ENCODE measurements at places on chromosomes 6 and 20. TPM values are rescaled to one million over a fixed set of nuclear protein-coding genes. Genes with fewer than 3 reads are reported as not detected.

TSPO2 gene
- not detected for total RNA-seq

F13A1 gene
- total RNA-seq: 334 TPM

REM1 gene
- total RNA-seq: 12.3 TPM

OSTM1 gene
- 53.4 TPM for total RNA-seq

ANGPT4 gene
- total RNA-seq: 0.44 TPM

SNX21 gene
- 69.3 TPM for total RNA-seq

LY86 gene
- total RNA-seq: 10.9 TPM

- no peak for DNase-seq
Measured at GRCh38 chr6:166633732-166634535, 6.9 kb upstream of the RPS6KA2 start.

DNA sequence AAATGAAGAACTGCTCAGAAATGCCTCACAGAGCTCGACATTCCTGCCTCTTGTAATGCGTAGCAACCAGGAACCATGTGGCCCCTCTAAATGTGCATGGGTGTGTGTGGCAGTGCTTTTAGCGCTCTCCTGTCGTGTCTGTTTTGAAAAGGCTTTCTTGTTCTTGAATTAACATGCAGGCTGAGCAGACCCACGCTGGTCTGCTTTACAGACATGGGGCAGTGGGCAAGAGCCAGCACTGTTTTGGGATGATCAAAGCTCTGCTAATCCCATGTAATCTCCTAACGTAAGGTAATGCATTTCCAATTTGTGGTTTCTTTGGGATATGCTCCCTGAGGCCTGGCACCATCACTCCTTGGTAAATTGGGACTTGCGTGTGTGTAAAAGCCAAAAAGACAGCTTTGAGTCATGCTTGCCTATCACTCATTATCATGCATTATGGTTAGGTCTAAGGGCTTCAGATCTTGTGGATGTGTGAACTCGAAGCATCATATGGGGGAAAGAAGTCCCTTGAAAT lies 11.8 kb downstream of the RIPOR2 start:
- DNase-seq: no peak

DNA sequence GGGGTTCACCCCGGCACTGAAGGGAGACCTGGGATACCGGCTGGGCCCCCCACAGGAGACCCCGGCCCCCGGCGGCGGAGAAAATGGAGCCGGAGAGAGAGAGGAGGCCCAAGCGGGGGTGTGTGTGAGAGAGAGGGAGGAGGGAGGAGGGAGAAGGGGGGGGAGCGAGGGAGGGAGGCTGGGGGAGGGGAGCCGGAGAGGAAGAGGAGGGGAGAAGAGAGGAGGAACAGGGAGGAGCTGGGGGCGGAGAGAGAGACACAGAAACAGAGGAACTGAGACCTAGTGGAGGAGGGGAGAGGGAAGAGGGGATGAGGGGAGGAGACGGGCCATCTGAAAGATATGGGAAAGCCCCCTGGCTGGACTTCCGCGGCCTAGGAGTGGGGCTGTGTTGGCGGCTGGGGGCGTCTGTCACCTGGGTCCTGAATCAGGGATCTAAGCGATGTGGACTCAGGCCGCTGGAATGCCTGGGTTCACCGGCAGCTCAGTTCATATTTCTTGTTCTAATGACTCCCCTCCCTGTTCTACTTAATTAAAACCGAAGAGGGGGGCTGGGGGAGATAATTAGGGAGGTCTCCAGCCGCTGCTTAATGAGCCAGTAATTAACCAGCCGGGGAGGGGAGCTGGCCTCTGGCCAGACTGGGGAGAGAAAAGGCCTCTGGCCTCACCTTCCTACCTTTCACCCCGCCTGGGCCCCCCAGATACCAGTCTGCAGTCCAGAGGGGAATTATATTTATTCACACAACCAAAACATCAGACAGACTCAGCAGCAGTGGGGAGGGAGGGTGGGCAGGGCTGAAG lies at the start of gene PBX2:
Gene PBX2, minus strand, starts transcription at position 149 of the 798 bp plus-strand sequence. CDS start 287 bp downstream, outside the sequence.
- DNase-seq: peak; percentile 74

DNA sequence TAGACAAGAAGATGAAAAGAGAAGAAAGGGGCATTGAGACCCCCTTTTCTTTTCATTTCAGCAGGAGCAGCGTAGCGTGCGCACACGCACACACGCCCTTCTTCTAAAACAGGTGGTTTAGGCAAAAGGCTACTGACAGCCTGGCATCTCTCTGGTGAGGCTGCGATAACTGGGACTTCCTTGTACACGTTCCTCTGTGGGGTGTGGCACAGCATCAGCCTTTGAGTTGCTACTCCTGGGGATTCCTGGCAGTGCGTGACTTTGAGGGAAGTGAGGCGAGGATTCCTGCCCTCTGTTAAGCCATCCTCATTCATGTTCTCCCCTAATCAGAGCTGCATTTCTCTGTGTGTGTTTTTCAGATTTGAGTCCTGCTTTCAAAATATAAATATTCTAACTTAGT lies 94.7 kb downstream of the TMEM170B start:
- no peak for DNase-seq

DNA sequence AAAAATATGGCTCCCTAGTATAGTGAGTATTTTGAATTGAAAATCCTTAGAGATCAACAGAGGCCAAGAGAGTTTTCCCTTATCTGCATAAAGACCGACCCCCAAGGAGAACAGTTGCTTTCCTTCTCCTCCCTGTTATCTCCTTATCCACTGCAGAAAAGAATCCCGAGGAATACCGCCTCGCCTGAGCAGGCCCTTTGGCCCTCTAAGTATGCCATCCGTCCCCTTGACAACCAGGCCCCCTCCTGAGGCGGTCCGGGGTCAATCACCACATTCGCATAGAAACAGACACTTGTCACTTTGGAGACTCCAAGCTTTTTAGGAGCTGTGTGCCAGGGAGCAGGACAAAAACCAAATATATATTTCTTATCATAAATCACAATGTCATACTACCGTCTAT lies 15.9 kb upstream of the GGTLC1 start:
- no peak for DNase-seq

- DNase-seq: no peak
Measured at GRCh38 chr6:130575971-130576370, 210.2 kb downstream of the TMEM200A start.

DNA sequence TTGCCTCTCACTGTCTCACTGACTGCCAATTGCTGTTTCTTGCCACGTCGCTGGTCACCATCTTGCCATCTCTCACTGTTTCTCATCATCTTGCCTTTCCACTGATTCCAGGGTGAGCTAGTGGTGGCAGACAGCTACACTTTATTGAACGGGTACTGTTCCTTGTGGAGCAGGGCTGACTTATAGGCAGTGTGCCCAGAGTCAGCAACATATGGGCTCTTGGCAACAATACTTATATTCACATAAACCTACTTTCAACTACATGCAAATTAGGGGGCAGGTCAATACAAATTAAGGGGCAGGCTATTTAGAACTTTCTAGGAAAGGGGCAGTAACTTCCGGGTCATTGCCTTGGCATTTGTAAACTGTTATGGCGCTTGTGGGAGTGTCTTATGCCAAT lies 186.2 kb upstream of the SYNDIG1 start:
- no peak for DNase-seq

DNA sequence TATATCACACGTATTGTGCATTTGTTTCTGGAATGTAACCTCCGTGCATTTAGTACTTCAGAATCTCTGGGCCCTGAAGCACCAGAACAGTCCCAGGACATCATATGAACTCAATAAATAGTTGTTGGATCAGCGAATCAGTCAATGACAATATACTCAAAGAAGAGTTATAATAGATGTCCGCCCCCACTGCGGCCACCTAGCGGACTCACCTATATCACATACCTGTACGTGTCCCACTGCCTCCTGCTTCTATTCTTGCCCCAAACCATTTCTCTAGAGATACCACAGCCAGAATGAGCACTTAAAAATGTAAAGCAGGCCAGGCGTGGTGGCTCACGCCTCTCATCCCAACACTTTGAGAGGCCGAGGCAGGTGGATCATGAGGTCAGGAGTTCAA lies 73.9 kb downstream of the DCDC2 start:
- DNase-seq: no peak

DNA sequence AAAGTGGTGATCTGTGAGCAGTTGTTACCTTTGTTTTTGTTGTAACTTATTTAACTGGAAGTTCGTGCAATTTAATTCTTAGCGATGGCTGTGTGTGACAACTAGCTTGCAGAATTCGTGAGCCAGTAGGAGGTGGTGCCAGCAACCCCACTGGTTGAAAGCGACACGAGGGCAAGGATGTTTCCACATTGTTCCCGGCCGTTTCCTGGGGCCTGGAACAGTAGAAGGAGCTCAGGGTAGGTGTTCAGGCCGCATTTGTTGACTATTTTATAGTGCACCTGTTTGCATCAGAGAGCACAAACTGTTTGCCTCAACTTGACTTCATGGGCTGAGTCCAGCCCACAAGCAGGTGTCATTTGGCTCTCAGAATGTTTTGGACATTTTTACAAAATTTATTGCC lies 112.1 kb upstream of the PTPN1 start:
- DNase-seq: no peak

Data from omental fat pad (tissue), 4 donors.